ENCODE measurements at places on chromosomes 13 and 19.

GRCh38 chr19:19743176-19743575 is 10.3 kb upstream of the ZNF14 start:
- no peak for DNase-seq

DNA sequence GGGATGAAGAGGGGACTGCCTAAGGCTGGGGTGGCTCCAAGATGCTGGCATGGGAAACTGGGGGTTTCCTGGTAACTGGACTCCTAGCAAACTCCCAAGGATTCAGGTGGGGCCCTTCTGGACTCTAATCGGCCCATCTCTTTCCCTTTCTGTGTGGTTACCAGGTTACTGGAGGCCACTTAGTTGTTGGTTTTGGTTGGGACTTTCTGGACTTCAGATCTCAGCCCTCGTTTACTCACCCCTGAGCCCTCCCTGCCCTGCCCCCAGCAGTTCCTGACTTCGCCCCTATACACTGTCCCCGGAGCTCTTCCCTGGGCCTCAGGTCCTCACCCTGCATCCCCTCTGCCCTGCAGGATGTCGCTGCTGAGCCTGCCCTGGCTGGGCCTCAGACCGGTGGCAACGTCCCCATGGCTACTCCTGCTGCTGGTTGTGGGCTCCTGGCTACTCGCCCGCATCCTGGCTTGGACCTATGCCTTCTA is 328 bp downstream of the CYP4F12 start:
- DNase-seq = no peak

DNA sequence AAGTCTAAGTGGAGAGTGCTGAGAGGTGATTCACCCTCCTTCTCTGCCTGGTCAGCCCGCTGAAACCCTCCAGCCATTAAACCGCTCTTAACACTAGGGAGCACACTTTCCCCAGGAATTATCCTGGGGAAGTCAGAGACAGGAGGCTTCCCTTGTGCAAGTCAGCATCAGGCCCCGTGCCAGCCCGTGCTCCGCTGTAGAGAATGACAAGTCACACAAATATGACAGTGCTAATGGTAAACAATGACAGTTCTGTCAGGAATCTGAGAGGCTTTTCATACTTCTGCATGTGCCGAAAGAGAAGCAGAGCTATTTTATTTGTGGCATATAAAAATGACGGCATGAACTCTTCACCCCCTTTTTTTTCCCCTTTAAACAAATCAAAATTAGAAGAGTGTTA is 816.9 kb upstream of the SLC10A2 start:
- DNase-seq = no peak

DNA sequence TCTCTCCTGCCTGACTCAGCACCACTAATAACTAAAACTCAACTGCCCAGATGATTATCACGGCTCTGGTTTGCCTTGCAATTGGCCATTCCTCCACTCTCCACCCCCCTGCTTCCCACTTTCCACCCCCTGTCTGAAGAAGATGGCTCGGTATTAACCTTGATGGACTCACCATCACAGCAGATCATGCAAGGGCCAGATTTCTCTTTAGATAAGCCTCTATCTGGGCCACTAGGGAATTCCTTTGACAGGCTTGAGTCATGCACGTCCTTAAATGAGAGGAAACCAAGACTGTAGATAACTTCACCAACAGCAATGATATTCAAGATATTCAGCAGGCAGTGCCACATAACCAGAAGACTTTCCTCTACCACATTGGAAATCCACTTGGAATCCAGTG is 131.1 kb upstream of the NBEA start:
- DNase-seq = no peak

GRCh38 chr13:107643615-107644014 is 571.7 kb downstream of the LIG4 start:
- DNase-seq = no peak

- DNase-seq = no peak
Observed at GRCh38 chr19:46927106-46927505, 66.3 kb downstream of the ARHGAP35 start.

DNA sequence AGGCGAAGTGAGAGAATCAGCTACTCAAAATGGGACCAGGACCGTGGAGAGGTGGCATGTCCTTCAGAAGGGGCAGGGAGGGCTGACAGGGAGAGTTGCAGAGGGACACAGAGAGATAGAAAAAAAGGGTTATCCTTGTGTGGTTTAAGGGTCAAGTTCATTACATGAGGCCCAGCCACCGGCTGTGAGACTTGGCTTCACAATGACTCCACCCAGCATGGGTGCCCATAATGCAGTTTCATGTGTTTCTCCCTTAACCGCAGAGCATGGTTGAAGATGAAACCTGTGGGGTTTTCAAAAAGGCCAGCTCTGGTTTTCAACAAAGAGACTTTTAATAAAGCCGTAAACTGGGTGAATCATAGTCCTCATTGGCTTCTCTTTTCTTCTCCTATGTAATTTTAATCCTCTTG is 164.6 kb downstream of the KLF5 start:
- no peak for DNase-seq

GRCh38 chr19:1267477-1268225 is 1.5 kb upstream of the CIRBP start:
- no peak for DNase-seq

GRCh38 chr13:102291587-102292218 is 110.1 kb downstream of the FGF14 start:
- DNase-seq = no peak

DNA sequence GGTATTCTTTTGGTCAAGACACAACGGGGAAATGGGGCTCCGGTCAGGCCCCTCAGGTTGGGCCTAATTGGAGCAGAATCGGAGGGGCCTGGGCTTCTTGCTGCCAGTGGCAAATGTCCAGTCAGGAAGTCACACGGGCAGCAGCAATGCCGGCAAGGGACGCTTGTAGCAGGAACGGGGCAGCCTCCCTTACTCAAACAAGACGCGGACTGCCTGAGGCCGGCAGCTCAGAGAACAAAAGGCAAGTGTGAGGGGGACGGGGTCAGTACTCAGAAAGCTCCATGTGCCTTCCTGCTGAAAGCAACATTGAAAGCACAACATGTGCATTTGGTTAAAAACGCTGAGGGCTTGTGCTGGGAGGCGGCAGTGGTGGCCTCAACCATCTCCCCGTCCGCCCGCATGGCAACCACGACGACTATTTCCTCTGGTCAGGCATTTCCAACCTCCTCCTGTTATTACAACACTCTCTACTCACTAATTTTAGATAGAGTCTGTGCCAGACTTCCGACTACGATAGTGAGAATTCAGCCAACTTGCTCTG is 20.5 kb upstream of the RASA3 start:
- no peak for DNase-seq

DNA sequence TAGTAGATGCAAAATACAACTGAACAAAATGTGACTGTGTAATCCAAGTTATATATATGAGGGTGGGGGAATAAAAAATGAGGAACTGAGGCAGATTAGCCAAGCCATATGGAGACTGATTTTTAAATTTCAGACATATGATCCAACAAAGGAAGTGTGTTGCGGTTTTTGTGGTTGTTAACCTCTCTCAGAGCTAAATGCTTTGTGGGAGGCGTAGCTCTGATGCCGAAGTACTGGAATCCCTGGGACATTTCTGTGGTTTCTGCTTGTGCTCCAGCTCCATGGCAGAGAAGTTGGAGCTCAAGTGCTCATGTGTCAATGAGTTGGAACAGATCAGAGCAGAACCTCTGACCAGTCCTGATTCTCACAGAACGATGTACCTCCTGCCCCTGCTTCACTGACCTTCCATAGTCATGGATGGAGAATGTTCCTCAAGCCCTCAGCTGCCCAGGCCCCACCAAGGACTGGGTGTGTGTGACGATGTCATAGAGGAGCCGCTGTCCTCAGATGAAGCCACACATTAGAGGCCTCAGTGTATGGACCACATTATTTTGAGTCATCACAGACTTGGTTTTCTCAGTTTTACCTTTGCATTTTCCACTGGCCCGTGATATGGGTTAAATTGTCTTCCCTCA is 107.6 kb downstream of the SOX1 start:
- no peak for DNase-seq

- DNase-seq = no peak
Observed at GRCh38 chr13:32736648-32737047, 150.4 kb downstream of the PDS5B start.

GRCh38 chr19:34353546-34353945 is 11.4 kb upstream of the GPI start:
- no peak for DNase-seq

GRCh38 chr19:35991731-35992450 is 3.1 kb upstream of the SDHAF1 start:
- DNase-seq = no peak

DNA sequence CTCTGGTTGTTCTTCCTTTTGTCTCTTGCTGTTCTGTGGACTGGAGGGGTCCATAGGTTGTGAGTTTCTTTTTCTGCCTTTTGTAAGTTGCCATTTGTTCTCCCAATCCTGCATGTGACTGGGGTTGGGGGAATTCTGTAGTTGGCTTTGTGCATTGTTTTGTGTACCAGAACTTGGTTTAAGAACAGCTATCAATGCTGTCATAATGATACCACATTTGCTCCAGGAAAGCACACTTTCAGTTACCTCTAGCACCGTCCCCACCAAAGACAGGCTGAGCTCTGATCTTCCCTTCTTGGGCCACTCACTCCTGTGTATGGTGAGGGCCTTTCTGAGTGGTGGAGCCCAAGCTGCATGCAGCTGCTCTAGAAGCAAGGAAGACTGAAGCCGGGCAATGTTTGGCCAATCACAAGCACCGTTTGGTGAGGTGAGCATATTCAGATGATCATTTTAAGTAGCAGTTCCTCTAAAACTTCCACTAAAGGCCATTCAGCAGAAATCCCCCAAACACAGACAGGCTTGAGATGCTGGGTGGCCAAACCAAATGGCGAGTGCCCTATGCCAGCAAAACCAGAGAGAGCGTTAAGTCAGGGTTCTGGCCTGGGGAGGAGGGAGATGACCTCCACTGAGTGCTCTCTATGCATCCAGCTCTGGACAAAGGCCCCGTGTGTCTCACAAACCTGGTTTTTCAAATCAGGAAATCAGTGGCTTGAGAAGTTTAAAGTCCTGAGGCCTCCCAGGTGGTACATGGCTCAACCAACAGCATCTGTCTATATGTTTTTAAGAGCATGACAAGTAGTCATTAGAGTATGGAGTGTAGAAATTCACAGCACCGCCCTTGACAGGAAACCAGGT is 120.7 kb upstream of the SPATA13 start:
- no peak for DNase-seq

DNA sequence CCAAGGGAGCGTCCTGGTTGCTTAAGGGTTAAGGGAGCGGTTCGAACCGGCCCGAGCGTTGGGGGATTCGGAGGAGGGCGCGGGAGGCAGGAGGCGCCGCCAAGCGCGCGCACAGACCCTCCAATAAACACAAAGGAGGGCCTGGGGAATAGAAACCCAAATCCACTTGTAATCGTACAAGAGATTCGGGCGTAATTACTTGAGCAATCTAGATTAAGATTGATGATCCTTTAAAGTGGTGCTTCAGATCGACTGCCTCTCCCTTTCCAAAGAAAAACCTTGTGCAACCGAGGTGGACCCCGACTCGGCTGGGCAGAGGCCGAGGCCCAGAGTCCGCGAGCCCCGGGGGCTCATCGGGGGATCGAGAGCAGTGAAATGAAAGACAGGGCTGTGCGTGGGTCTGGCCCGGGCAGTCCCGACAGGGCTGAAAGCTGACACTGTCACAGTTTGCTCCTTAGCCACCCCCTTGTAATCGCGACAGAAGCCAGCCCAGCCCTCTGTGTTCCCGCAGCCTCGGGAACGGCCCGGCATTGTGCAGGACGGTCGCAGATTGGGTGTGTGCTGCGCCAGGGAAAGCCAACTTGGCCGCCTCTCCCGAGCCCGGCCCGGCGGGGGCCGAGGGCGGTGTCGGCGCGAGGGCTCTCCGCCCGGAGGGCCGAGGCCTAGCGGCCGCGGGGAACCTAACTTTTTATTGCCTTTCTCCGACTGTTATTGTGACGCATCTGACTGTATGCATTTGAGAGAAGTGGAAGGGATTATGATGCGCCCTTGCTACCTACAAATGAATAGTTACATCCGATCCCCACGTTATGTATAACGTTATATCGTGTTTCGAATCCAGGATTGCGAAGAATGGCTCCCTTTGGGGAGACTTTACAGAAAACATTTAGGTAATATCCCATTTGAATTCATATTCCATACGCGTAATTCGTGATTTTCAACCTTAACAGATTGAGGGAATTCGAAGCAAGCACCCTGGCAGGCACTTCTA is 5.5 kb downstream of the MAB21L1 start:
- no peak for DNase-seq

DNA sequence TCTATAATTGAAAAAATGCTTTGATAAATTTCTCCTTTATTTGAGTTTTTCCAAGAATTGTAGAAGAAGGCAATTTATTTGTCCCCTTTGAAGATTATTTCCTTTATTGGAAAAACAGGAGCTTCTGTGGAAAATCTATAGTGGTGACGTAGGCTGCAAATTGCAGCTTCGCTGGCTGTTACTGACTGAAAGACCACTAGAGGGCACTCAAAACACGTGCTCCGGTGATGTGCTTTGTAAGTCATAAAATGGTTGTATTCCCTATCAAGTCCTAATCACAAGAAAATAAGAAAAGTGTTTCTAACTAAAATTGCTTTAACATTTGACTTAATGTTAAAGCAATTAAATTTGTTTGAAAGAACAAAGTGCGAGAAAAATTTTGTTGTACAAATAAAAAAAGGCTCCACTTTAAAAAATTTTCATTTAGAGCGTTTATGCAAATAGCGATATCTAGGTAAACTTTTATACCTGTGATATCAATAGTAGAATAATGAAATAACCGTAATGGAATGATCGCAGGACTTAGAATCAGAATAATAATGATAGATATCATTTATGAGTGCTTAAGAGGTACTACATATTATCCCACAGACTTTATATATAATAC is 638.2 kb upstream of the SPRY2 start:
- DNase-seq = no peak

GRCh38 chr13:43085545-43085944 is 62.2 kb downstream of the DNAJC15 start:
- DNase-seq = no peak

GRCh38 chr19:5075597-5075996 is 106.7 kb downstream of the KDM4B start:
- peak; percentile 68 for DNase-seq

All from activated CD8-positive, alpha-beta memory T cell treated with anti-CD3 and anti-CD28 coated beads for 24 hours (primary cell).